ENCODE measurements at places on chromosomes 12 and 14.

DNA sequence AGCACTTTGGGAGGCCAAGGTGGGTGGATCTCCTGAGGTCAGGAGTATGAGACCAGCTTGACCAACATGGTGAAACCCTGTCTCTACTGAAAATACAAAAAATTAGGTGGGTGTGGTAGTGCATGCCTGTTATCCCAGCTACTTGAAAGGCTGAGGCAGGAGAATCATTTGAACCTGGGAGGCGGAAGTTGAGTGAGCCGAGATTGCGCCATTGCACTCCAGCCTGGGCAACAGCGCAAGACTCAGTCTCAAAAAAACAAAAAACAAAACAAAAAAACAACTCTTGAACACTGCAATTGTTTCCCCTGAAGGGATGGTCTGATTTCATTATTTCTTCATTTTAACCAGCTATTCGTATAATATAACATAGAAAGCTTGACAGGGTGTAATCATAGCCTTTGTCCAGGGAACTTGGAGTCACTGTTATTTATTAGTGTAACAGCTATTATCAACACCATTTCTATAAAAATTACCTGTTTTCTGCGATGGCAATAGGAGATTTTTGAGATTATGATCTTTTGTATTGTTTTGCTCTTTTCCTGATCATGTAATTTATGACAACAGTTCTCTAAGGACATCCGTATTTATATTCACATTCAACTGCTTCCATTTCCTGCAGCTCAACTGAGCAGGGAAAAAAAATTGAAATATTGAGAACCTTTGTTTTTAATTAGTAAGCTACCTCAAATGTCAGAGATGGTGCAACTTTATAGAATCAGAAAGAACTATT lies 94.7 kb downstream of the DIP2B start:
- DNase-seq: no peak

GRCh38 chr12:106915635-106916026 lies 40.1 kb upstream of the TMEM263 start:
- no peak for DNase-seq

DNA sequence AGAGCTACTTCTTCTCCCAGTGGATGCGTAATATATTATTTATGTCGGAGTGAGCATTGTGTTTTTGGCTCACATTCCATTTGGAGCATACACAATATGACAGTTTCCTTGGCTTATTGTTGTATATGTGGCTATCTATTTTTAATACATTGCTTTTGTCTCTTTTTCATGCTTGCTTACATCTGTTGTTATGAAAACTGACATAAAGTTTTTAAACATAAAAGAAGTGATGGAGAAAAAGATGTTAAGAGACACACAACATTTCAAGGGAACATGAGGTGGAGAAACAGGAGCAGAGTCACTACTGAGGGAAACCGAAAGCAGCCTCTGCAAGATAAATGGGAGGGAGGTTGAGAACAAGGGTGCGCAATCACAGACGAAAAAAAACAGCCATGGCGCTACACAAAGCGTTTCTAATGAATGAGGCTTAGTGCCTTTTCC lies 228.4 kb upstream of the NPAS3 start:
- DNase-seq: no peak

- DNase-seq: no peak
Measured at GRCh38 chr12:116497051-116497591, 62.1 kb upstream of the MAP1LC3B2 start.

DNA sequence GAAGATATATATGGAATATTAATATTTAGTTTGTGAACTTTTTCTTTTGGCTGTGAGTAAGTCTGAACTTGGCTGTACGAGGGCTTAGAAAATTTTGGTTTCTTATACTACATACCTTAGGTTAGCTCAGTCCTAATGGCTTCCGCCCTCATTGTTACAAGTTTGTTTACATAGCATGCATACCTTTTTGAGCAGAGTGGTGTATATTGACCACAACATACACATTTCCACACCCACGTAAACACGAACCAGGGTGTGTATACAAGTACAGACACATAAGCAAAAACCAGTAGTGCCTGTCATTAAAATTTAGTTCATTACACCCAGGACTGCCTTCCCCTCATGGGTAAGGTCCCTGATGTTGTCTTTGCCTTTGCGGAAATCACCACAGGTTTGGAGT lies 230.2 kb upstream of the RGS6 start:
- no peak for DNase-seq

DNA sequence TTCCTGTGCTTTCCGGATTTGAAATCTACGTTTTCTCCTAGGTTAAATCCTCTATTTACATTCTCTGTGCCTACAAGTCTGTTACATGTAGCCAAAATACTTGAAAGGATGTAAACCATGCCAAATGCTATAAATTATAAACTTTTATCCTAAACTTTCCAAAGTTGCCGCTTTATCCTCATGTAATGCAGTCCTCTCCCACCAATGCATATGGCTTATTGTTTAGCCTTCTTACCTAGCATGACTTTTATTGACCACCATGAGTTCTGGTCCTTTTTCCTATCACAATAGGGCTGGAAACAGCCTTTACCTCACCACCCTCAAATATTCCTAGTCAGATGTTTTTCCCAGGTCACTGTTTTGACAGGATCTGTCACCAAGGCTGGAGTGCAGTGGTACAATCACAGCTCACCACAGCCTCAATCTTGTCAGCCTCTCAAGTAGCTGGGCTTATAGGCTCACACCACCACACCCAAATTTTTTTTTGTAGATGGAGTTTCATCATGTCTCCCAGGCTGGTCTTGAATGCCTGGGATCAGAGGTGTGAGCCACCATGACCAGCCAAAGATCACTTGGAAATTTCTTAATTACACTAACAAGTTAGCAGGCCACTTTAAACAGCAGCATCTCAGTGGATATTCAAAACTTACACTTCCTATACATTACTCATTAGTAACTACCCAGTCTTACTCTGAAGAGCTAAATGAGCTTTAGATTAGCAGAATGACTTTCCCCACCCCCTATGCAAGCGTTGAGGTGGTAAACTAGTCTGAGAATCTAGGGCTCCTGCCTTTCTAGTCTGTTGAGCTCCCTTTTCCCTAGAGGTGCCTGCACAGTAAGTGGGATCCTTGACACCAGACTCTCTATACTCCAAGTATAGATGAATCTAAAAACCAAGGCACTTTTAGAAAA lies 4.1 kb downstream of the TUBA1B start:
- no peak for DNase-seq

- DNase-seq: no peak
Measured at GRCh38 chr12:65004270-65004669, 116.8 kb downstream of the WIF1 start.

DNA sequence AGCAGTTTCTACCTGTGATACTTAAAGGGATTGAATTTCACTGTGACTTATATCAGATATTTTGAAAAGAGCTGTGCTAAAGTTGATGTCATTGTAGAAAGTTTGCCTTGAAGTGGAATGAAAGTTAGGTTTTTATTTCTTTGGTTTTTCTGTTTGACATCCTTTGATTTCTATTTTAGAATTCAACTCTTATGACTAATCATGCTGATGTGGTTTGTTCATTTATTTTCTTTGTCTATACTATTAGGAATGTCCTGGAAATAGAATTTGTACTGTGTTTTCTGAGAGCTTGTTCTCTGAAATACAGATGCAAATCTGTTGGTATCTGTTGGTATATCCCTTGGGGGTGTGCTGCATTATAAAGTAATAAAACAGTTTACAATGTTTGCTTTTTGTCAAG lies 3.3 kb downstream of the CNOT2 start:
- no peak for DNase-seq

DNA sequence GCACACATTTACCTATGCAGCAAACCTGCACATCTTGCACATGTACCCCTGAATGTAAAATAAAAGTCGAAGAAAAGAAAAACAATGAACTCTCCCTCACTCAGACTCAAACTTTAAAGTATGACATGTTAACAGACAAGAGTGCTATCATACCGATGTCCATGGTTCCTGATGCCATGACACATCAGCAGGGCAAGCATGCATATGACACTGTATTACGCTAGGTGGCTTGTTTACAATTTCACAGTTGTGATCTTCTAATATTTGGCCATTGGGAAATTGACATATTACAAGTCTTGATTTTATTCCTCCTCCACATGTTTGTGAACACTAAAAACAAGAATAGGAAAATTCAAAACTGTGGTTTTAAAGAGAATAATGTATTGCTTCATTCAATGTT lies 126.6 kb downstream of the ADAMTS20 start:
- DNase-seq: no peak

DNA sequence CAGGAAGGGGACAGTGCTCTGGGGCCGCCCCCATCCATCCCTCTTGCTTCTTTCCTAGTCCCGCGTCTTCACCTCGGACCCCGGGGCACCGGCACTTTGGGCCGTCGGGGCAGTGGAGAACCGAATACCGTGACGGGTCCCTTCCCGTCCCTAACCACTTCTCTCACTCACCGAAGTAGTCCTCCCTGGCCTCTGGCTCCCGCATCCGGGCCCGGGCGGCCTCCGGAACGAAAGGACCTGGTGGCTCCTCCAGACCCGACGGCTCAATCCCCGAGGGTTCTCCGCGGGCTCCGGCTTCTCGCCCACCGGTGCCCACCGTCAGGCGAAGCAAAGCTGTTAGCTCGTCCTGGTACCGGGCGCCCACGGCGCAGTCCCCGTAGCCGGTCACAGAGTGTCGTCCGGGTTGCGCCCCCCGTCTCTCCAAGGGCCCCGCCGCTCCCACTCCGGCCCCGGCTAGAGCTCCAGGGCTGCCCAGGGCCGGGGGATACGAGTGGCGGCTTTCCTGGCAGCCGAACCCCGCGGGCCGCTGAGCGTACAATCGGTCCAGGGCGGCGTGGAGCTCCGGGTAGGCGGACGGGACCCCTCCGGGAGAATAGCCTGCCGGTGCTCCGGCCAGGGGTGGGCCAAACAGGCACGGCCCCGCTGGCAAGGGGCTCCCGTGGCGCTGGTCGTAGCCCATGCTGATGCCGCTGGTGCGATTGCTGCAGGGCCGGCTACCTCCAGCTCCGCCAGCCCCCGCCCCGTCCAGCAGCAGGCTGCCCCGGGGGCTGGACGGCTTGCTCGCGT lies 1.1 kb downstream of the AJUBA start:
- DNase-seq: no peak

GRCh38 chr14:69612014-69612782 lies 802 bp downstream of the SUSD6 start:
- no peak for DNase-seq

DNA sequence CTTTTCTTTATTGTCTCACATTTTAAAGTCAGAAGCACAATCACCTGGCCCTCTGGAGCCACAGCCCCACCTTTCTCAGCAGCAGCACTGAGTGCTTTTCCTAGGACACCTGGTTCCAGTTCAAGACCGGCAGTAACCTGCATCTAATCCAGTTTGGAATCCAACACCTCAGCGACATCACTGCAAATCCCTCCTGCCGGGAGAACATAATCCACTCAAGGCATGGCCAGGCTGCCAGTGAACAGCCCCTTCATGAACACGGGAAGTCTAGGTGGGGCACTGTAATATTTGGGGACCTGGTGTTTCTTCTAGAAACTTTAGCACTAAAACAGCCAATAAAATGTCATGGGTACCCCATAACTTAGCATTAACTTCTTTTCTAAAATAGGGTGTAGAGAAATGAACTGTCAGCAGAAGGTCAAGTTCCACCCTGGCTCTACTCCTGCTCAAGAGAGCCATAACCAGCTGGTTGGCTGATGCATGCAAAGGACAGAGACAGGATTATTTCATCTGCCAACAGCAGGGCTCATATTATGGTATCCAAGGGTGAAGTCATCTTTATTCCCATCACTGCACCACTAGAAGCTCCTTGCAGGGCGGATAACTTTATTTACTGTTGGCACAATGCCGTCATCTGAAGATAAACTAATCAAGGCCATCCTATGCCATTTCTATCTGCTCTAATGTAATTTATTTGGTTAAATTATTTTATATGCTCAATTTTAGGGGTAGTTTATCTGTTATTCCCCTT lies 76.7 kb downstream of the TTC7B start:
- DNase-seq: no peak

DNA sequence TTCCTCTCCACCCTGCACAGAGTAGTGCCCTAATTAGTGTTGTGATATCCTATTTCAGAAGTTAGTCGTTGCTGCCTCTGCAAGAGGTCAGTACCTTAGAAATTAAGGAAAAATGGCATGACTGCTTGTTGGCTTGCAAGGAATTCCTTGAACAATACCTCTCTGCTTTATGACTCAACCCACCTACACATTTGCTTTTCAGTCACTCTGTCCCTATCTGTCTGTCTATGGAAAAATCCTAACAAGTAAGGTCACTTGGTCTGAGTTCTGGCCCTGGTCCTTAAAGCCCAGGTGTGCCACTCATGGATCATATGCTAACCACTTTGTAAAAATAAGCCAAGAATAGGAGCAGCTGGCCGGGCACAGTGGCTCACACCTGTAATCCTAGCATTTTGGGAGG lies 116.4 kb upstream of the ATF1 start:
- DNase-seq: no peak

- DNase-seq: no peak
Measured at GRCh38 chr14:33642080-33642479, 308.8 kb downstream of the EGLN3 start.

- no peak for DNase-seq
Measured at GRCh38 chr12:69824966-69825560, at the start of gene MYRFL. TSS of gene MYRFL (plus strand) at chr12:69825227. CDS start at chr12:69825518, 291 bp downstream.
